ENCODE measurements at places on chromosomes 7 and 10.
A peak's percentile ranks its signal among the peaks of the same experiment; 100 is the strongest.

DNA sequence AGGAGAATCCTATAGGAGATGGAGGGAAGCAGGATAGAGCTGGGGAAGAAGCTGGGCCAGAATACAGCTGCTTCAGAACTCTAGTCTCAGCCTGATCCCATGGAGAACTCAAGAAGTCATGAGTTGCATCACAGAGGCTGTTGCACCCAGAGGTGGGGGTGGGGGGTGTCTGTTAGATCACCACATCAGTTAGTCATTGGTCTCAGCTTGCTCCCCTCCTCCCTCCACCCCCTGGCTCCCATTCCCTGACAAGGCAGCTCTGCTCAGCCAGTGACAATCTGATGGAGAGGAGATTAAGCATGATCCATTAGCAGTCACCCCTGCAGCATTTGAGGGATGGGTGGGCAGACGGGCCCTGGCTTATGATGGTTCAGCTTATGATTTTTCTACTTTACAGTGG lies 58.4 kb upstream of the FGL2 start:
- no peak for DNase-seq

GRCh38 chr7:2104107-2104710 lies 128.5 kb downstream of the MAD1L1 start:
- peak; percentile 82 for DNase-seq

- DNase-seq: no peak
These were observed 124.4 kb downstream of the SEC23IP start for GRCh38 chr10:120016906-120017305.

DNA sequence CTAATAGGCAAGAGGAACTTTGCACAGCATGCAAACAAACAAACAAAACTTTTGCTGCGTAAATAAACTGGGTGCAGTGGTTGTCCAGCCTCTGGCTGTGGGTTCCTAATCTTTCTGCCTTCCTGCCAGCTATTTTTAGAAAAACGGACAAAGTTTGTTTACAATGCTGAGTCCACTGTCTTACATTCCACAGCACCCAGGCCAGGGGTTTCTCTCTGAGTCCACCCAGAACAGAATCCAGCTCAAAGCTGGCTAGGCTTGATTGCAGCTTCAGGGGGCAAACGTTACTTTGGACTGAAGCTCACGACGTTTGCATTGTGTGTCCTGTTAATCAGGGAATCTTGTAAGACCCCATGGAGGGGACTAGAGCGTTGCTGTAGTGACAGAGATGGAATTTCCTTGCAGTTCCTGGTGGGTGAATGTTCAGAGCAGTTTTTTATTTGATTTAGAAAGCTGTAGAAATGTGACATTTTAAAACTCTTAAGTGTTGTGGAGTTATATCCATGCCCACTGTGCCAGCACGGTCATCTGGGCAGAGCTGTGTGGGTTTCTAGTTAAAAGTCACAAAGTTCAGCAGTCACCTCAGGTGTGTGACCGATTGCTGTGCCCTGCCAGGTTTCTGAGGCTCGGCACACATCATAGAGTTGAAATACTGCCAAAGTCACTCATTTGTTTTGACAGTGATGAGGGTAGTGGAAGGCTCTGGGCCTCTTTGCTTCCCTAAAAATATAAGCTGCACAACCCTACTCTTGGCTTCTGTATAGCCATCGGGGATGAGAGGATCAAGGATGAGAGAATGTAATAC lies 247.0 kb downstream of the STK31 start:
- no peak for DNase-seq

DNA sequence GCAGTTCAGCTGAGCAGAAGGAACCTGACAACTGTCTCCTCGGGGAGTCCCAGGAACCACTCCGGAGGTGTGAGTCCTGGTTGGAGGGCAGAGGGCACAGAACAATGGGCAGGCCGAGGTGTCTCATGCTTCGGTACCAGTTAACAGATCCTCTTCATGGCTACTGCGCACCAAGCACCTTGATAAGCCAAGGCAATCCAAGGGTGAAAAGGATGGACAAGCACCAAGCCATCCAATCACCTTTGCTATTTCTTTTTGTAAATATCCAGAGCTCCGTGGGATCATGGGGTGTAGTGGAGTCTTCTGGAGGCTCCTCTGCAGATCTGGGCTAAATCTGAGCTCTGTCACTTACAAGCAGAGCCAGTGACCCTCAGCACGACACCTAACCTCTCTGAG lies 233.5 kb downstream of the WDR11 start:
- no peak for DNase-seq

- DNase-seq: no peak
These were observed 7.7 kb downstream of the SLC26A4 start for GRCh38 chr7:107668296-107668695.

DNA sequence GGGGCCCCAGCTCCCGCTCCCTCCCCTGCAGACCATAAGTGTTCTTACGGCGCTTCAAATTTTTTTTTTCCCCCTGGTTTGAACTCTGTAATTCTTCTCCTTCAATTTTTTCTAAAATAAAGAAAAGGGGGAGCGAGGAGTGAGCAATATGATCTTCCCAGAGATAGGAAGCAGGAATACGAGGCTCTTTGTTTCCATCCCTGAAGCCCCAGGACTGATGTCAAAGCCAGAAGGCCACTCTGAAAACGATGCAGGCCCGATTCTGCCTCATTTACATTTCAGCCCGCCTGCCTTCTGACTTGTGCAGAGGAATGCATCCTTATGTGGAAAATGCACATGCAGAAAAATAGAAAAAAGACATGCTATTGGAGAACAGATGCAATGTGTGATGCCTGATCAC lies 401.5 kb upstream of the MKI67 start:
- DNase-seq: no peak

Data from activated CD4-positive, alpha-beta T cell treated with anti-CD3 and anti-CD28 coated beads, Interleukin-2, amount 50 U/mL, for 16 hours (primary cell).